B cell (primary cell): ENCODE measurements at places on chromosomes 2 and 18.

GRCh38 chr2:57726294-57726693 lies 320.3 kb upstream of the VRK2 start:
- H3K4me3 ChIP-seq: no peak overlapping the region
- DNase-seq: no peak
- no peaks in the 10 kb centered on the region for H3K27me3 ChIP-seq
- H3K36me3 ChIP-seq: no peaks in the 10 kb centered on the region
- H3K4me1 ChIP-seq: no peaks in the 10 kb centered on the region

GRCh38 chr2:113886479-113887008 lies 3.3 kb upstream of the ACTR3 start:
- peak; percentile 55 for DNase-seq
- peak overlapping the region; percentile 19 for H3K27ac ChIP-seq
- H3K4me1 ChIP-seq: peaks cover 36% of the 10 kb centered on the region
- H3K4me3 ChIP-seq: peak overlapping the region; percentile 2
- H3K36me3 ChIP-seq: peaks cover 2% of the 10 kb centered on the region

DNA sequence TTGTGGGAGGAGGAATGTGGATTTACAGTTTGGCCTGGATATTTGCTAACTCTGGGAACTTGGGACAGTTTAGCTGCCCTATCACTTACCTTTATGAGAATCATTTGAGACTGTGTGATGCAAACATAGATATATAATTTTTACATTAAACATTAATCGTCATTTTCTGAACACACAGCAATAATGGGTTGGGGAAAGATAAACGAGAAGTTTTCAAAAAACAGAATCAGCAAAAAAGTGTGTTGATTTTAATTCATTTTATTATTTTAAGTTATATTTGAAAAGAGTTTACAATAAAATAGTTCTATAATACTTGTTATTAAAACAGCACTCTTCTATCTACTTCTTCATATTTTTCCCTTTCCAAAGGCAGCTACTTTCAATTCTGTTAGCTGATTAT lies 813.3 kb downstream of the SLC4A3 start:
- no peak overlapping the region for H3K27ac ChIP-seq
- no peaks in the 10 kb centered on the region for H3K36me3 ChIP-seq
- no peak for DNase-seq
- H3K4me3 ChIP-seq: no peak overlapping the region

- H3K4me3 ChIP-seq: no peak overlapping the region
- no peaks in the 10 kb centered on the region for H3K27me3 ChIP-seq
- H3K4me1 ChIP-seq: no peaks in the 10 kb centered on the region
- no peak for DNase-seq
- H3K27ac ChIP-seq: no peak overlapping the region
Observed at GRCh38 chr2:190099890-190100697, 37.6 kb upstream of the MSTN start.

DNA sequence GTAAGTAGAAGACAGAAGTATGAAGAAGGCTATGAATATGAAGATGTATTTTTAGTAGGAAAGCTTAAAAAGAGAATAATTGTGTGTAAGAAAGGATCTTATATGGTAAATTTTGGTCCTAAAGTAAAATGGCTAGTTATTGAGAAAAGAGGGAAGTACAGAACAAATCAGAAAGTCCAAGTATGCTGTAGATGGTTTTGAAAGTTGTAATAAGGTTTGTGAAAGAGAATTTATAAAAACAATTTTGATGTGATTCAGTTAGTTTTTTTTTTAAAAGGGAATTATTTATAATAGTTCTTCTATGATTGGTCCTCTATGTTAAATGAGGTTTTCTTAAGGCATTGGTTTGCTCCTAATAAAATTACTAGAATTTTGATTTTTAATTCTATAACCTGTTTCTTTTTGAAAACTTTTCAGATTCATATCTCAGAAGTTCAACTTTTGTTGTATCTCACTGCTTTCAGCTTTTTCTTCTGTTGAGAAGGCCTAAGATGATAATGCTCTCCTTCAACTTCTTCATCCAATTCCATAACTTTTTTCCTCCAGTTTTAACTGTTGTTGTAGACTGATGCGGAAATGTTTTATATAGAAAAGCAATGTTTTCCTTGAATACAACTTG lies 322.7 kb downstream of the NOL4 start:
- H3K27me3 ChIP-seq: no peaks in the 10 kb centered on the region
- H3K36me3 ChIP-seq: no peaks in the 10 kb centered on the region
- no peaks in the 10 kb centered on the region for H3K4me1 ChIP-seq
- no peak overlapping the region for H3K4me3 ChIP-seq
- no peak for DNase-seq

- no peaks in the 10 kb centered on the region for H3K27me3 ChIP-seq
- no peak overlapping the region for H3K27ac ChIP-seq
- no peak for DNase-seq
Observed at GRCh38 chr2:79191816-79192215, 32.3 kb upstream of the REG3A start.

- H3K27ac ChIP-seq: no peak overlapping the region
- no peak for DNase-seq
- H3K36me3 ChIP-seq: no peaks in the 10 kb centered on the region
Observed at GRCh38 chr2:139033300-139033699, 253.1 kb upstream of the NXPH2 start.

- no peak overlapping the region for H3K27ac ChIP-seq
- peaks cover 3% of the 10 kb centered on the region for H3K4me1 ChIP-seq
- no peak overlapping the region for H3K4me3 ChIP-seq
- H3K27me3 ChIP-seq: no peaks in the 10 kb centered on the region
Observed at GRCh38 chr2:59027320-59027719, 786.2 kb upstream of the FANCL start.

GRCh38 chr2:179354739-179355537 lies 90.3 kb upstream of the SESTD1 start:
- H3K36me3 ChIP-seq: no peaks in the 10 kb centered on the region
- peaks cover 28% of the 10 kb centered on the region for H3K4me1 ChIP-seq
- no peak overlapping the region for H3K4me3 ChIP-seq

- H3K36me3 ChIP-seq: no peaks in the 10 kb centered on the region
- no peak overlapping the region for H3K27ac ChIP-seq
- H3K4me3 ChIP-seq: no peak overlapping the region
- no peak for DNase-seq
- no peaks in the 10 kb centered on the region for H3K4me1 ChIP-seq
Observed at GRCh38 chr18:56568986-56569385, 69.4 kb downstream of the TXNL1 start.

GRCh38 chr2:19104503-19104902 lies 253.9 kb downstream of the OSR1 start:
- no peaks in the 10 kb centered on the region for H3K36me3 ChIP-seq
- no peak overlapping the region for H3K27ac ChIP-seq
- no peak for DNase-seq
- H3K27me3 ChIP-seq: no peaks in the 10 kb centered on the region

- H3K4me3 ChIP-seq: no peak overlapping the region
- H3K36me3 ChIP-seq: no peaks in the 10 kb centered on the region
- H3K4me1 ChIP-seq: no peaks in the 10 kb centered on the region
- H3K27ac ChIP-seq: no peak overlapping the region
- H3K27me3 ChIP-seq: no peaks in the 10 kb centered on the region
- no peak for DNase-seq
Observed at GRCh38 chr2:82139979-82140611, 1835.5 kb upstream of the LRRTM1 start.

DNA sequence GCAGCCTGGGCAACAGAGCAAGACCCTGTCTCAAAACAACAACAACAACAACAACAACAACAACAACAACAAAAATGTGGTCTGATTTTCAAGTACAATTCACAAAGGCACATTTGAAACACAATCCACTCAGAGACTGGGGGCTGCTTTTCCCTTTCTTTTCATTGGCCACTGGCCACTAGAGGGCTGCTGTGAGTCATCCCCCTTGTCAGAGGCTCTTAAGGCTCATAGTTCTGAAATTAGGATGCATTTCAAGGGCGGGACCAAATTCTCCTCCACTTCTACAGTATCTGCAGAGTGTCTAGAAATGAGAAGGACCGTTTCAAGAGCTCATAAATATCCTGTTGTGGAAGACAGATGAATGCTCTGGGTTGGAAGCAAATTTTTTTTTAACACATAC lies 285.4 kb downstream of the NRXN1 start:
- no peak overlapping the region for H3K27ac ChIP-seq
- no peaks in the 10 kb centered on the region for H3K36me3 ChIP-seq
- no peaks in the 10 kb centered on the region for H3K4me1 ChIP-seq
- no peak for DNase-seq
- no peak overlapping the region for H3K4me3 ChIP-seq

DNA sequence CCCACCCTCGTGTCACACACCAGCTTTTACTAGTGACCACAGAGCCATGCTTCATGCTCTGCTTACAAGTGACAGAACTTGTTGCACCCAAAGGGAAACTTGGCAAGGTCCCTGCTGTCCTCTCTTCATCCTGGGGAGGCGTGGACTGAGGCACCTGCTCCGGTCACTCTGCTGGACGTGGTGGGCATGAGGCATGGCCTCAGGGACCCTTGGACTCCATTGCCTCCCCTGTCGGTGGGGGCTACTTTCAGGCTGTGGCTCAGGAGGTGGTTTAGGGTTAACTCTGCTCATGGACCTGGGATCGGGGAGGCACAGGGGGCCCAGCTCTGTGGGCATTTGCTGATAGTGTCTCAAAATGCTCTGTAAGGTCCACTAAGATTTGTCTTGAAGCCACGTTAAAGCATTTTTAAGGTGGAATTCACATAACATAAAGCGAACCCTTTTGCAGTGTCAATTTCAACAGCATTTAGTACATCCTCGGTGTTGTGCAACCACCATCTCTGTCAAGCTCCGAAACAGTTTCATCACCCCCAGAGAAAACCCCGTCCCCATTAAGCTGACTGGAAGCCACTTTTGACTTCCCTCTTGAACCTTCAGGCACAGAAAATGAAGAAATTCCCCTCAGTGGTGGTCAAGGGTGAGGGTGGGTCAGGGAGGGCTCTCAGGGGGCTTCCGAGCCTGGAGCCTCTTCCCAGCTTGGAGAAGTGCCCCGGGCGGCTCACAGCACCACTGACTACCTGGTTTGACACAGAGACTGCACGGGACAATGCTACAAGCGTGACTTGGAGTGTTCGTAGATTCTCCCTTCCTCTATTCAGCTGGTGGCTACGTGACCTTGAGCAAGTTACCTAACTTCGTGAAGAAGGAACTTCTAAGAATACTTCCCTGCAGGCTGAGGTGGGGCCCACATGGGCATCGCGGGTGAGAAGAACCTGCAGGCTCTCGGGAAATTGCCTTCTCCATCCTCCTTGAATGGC lies 100.0 kb upstream of the HDAC4 start:
- no peak overlapping the region for H3K27ac ChIP-seq
- no peaks in the 10 kb centered on the region for H3K27me3 ChIP-seq
- no peak overlapping the region for H3K4me3 ChIP-seq

DNA sequence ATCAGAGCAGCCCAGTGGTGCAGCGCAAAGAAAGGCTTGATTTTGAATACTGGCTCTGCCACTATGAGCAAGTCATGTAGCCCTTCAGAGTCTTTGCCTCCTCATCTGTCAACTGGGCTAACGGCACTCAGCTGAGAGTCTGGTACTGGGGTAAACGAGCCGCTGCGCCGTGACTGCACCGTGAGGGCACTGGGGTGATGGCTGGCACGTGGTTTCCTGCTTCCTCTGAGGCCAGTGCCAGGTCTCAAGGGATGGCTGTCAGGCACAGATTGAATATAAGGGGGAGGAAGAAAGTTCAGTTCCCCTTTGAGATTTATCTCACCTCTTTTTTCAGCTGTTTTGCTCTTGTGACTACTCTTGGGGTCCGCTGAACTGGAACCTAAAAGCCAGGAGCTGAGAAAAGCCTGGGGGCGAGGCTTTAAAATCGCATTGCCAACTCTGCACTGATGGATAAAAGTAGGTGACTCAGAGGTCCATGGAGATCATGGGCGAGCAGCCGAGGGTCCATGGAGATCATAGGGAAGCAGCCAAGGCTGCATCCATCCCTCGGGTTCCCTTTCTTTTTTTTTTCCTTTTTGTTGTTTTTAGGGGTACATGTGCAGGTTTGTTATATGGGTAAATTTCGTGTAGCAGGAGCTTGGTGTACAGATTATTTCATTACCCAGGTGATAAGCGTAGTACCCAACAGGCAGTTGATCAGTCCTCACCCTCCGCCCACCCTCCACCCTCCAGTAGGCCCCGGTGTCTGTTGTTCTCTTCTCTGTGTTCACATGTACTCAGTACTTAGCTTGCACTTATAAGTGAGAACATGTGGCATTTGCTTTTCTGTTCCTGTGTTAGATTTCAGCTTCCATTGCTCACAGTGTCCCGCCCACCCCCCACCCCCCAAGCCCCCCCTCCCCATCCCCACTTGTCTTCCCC lies 114.3 kb downstream of the SPP2 start:
- no peaks in the 10 kb centered on the region for H3K36me3 ChIP-seq
- DNase-seq: peak; percentile 94
- peak overlapping the region; percentile 88 for H3K27ac ChIP-seq

DNA sequence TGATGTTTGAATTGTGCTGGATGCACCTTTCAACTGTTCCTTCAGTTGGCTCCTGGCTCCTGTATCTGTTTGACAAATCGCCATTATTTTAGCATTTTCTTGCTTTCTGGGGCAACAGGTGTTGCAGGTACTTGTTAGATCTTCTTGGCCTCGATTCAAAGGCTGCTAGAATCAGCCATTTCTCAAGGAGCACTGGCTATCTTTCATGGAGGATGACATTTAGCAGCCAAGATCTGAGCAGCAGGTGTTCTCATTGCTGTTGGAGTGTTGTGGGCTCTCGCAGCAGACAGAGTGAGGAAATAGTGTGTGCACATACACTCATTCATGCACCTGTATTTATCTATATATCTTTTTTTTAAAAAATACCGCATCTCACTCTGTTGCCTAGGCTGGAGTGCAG lies 52.2 kb downstream of the INPP5D start:
- H3K27me3 ChIP-seq: no peaks in the 10 kb centered on the region
- peaks cover 43% of the 10 kb centered on the region for H3K36me3 ChIP-seq

DNA sequence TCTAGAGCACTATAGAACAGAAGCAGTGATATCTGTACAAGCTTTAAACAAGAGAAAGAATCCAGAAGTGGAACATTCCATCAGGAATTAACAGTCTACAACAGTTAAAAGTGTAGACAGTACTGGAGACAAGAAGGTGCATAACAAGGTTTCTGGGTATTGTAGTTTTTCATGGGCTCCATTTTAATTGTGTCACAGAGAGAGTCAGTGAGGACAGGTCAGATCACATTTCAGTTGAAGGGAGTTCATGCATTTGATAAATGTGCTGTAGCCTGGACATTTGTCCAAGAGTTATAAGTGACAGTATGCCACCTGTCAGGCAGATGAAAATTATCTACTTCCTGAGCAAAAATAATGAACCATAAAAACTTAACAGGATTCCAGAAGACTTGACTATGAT lies 328.6 kb downstream of the CNTNAP5 start:
- no peak for DNase-seq
- no peaks in the 10 kb centered on the region for H3K4me1 ChIP-seq

- no peak overlapping the region for H3K27ac ChIP-seq
- no peaks in the 10 kb centered on the region for H3K36me3 ChIP-seq
- no peak overlapping the region for H3K4me3 ChIP-seq
- H3K4me1 ChIP-seq: peaks cover 43% of the 10 kb centered on the region
Observed at GRCh38 chr2:202624133-202624532, 10.6 kb upstream of the FAM117B start.

GRCh38 chr2:121479882-121480522 lies 50.7 kb upstream of the RNU4ATAC start:
- H3K4me3 ChIP-seq: no peak overlapping the region
- no peaks in the 10 kb centered on the region for H3K4me1 ChIP-seq
